ENCODE measurements at places on chromosomes 7 and 10. TPM values are rescaled to one million over a fixed set of nuclear protein-coding genes. Genes with fewer than 3 reads are reported as not detected.

GBX1 gene
- polyA plus RNA-seq = not detected

- no peak for DNase-seq
Observed at GRCh38 chr10:73910764-73911552, at the start of gene PLAU. PLAU (plus strand) TSS chr10:73911132; CDS start chr10:73911556, 424 bp downstream.

DNA sequence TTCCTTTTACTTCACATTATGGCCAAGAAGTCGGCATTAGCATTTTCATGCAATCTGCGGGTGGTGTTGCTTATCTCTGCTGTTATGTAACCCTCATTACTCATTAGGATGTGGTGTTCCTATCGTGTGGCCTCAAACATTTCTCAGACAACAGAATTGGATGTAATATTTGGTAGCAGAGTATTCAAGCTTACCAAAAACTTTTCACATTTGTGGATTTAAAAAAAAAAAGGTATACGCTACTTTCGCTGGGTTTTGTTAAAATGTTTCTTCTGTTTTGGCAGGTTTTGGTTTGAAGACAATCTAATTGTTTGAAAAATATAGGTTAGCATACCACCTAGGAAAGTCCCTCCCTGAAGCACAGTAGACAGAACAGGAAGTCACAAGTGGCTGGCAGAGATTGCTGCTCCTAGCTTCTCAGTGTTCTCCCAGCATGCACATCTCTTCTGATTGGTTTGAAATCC, 128.8 kb downstream of the GATA3 start:
- no peak for DNase-seq

DNA sequence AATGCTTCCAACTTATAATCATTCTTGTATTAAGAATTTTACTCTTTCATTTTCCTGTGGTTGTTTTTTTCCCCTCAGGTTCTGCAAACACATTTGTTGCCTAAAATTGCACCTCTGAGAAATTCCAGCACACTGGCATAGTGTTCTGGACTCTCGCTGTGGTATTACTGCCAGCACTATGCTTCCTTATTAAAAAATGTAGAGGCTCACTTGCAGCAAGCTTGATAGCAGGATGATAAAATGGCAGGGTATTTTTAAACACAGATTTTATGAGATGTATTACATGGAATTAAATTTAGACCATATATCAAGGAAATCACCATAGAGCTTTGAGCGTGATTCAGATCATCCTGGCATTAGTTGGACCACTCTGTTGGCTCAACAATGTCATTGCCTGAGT, 416.7 kb upstream of the AKR1E2 start:
- DNase-seq = no peak

GRCh38 chr10:103855424-103855823, at the start of gene SH3PXD2A:
SH3PXD2A (minus strand) TSS chr10:103855576; CDS start chr10:103855266, 310 bp downstream.
- DNase-seq = no peak

Measured in keratinocyte (primary cell).